ENCODE measurements at places on chromosomes 13 and 19. TPM values are rescaled to one million over a fixed set of nuclear protein-coding genes. Genes with fewer than 3 reads are reported as not detected.

HOMER3 gene
- 30.9 TPM for total RNA-seq

CGB2 gene
- not detected for total RNA-seq

POU2F2 gene
- total RNA-seq = 0.74 TPM

- DNase-seq = no peak
- no peak overlapping the region for H3K27ac ChIP-seq
- H3K27me3 ChIP-seq = no peaks in the 10 kb centered on the region
Measured at GRCh38 chr19:38952395-38953165, 21.8 kb downstream of the MRPS12 start.

GRCh38 chr13:46655377-46656180 is 102.6 kb downstream of the LRCH1 start:
- no peaks in the 10 kb centered on the region for H3K36me3 ChIP-seq
- no peak overlapping the region for H3K4me3 ChIP-seq
- no peaks in the 10 kb centered on the region for H3K27me3 ChIP-seq
- peak overlapping the region; percentile 64 for H3K27ac ChIP-seq
- DNase-seq = no peak

GRCh38 chr13:52599848-52600603 is 42.2 kb upstream of the HNRNPA1L2 start:
- H3K27ac ChIP-seq = peak overlapping the region; percentile 66
- H3K4me1 ChIP-seq = peaks cover 16% of the 10 kb centered on the region
- peak overlapping the region; percentile 91 for H3K4me3 ChIP-seq
- no peaks in the 10 kb centered on the region for H3K36me3 ChIP-seq

- H3K36me3 ChIP-seq = no peaks in the 10 kb centered on the region
- H3K27me3 ChIP-seq = no peaks in the 10 kb centered on the region
- peaks cover 59% of the 10 kb centered on the region for H3K4me1 ChIP-seq
- H3K27ac ChIP-seq = peak overlapping the region; percentile 27
- H3K4me3 ChIP-seq = no peak overlapping the region
Measured at GRCh38 chr19:2274931-2275535, 6.9 kb downstream of the PEAK3 start.

GRCh38 chr19:6064336-6065073 is 45.8 kb downstream of the RFX2 start:
- H3K27ac ChIP-seq = peak overlapping the region; percentile 8
- no peaks in the 10 kb centered on the region for H3K27me3 ChIP-seq
- no peaks in the 10 kb centered on the region for H3K36me3 ChIP-seq

GRCh38 chr13:106498158-106498557 is 37.3 kb downstream of the EFNB2 start:
- H3K27me3 ChIP-seq = no peaks in the 10 kb centered on the region
- H3K4me1 ChIP-seq = peaks cover 25% of the 10 kb centered on the region
- no peak for DNase-seq
- peaks cover 3% of the 10 kb centered on the region for H3K36me3 ChIP-seq

DNA sequence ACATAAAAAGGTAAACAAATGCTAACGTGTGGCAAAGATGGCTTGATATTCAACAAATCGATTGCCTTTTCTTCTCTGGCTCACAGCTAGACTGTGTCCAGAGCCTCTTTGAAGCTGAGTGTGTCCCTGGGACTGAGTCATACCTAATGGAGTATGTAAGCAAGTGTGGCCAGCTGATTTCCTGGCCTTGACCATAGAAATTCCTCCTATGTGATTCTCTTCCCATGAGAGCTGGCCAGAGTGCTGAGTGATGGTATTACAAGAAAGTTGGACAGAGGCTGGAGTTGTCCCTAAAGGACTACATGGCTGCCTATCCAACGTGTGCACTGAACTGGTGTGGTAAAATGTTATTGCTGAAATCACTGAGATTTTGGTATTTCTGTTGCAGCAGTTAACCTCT is 320.1 kb upstream of the SLC10A2 start:
- no peak for DNase-seq
- H3K27me3 ChIP-seq = no peaks in the 10 kb centered on the region

DNA sequence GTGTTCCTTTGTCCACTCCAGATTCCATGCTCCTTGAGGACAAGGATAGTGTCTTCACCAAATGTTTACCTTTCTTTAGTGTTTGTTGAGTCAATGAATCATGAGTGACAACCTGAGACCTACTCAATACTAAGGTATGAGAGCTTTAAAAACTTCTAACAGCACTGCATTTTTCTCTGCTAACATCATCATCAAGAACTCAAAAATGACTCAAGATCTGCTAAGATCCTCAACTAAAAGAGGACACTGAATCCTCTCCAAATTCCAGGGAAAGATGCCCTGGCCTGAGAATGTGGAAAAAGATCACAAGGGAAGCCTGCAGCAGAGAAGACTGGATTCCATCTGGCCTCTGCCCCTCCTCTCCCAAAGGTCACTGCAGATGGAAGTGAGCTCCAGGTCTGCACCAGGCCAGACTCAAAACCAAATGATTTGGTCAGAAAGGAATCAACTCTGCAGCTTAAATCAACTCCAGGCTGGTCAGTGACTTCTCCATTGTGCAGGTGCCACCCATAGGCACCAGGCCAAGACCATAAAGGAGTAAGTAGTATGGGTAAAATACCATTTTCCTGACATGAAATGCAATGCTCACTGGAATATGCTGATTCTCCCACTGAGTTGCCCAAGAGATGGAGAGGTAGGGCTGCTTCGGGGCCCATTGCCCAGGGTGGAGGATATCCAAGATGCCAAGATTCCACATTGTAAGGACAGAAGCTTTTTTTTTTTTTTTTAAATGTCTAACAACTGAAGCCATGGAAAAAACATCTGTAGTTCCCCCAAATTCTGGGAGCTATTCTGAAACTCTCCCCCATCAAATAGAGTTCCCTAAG is 89.5 kb upstream of the DOCK9 start:
- H3K4me3 ChIP-seq = no peak overlapping the region
- H3K27me3 ChIP-seq = no peaks in the 10 kb centered on the region

DNA sequence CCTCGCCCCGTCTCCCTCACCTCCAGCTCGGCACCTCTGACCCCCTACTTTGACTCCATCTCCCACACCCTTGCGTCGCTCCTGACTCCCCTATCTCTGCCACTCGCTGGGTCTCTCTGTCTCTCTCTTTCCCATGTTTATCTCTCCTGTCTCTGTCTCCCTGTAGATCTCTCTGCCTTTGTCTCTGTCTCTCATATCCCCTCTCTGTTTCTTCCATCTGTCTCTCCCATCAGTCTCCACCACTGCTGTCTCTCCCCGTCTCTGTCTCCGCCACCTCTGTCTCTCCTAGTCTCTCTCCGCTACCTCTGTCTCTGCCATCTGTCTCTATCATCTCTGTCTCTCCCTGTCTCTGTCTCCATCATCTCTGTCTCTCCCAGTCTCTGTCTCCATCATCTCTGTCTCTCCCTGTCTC is 12.4 kb upstream of the BBC3 start:
- peaks cover 52% of the 10 kb centered on the region for H3K4me1 ChIP-seq
- H3K27ac ChIP-seq = peak overlapping the region; percentile 72
- no peaks in the 10 kb centered on the region for H3K36me3 ChIP-seq
- no peak overlapping the region for H3K4me3 ChIP-seq

DNA sequence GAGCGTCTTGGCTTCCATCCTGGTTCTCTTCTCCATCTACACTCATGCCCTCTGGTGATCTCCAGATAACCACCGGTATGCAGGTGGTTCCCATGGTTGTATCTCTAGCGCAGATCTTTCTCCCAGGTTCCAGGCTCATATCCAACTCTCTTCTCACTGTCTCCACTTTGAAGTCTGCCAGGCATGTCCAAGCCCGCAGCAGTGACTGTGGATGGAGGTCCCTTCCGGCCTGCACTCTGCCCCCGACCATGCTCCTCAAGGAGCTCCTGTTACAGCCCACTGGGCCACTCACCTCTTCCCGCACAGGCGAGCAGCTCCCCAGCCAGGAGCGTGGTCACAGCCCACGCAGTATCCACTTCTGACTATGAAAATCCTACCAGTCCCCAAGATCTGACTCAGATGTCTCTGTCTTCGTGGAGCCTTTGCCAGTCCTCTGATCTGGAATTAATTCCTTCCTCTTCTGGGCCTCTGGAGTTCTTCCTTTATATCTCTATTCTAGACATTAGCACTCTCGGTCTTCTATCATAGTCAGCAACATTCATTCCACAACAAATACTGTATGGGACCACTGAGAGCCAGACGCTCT is 100.2 kb downstream of the TEX26 start:
- H3K4me3 ChIP-seq = no peak overlapping the region
- H3K27ac ChIP-seq = no peak overlapping the region
- no peaks in the 10 kb centered on the region for H3K27me3 ChIP-seq
- no peaks in the 10 kb centered on the region for H3K36me3 ChIP-seq
- H3K4me1 ChIP-seq = no peaks in the 10 kb centered on the region

DNA sequence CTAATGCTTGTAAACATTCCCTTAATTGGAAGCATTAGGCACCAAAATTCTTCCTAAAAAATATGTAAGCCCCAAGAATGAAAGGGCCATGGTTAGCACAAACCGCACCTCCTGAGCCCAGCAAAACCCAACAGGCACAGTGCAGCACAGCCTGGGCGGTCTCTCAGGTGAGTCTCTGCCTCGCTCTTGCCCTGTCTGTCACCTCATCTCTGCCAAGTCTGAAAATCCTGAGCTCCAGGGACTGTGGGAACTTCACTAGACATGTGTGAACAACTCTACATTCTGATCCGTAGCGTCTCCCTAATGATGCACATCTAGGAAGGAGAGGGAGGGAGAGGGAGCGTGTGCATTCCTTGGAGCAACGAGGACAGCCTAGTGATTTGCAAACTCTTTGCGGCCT is 88.8 kb upstream of the GJB6 start:
- no peak overlapping the region for H3K27ac ChIP-seq
- H3K36me3 ChIP-seq = no peaks in the 10 kb centered on the region
- no peak overlapping the region for H3K4me3 ChIP-seq
- no peaks in the 10 kb centered on the region for H3K4me1 ChIP-seq
- no peaks in the 10 kb centered on the region for H3K27me3 ChIP-seq

DNA sequence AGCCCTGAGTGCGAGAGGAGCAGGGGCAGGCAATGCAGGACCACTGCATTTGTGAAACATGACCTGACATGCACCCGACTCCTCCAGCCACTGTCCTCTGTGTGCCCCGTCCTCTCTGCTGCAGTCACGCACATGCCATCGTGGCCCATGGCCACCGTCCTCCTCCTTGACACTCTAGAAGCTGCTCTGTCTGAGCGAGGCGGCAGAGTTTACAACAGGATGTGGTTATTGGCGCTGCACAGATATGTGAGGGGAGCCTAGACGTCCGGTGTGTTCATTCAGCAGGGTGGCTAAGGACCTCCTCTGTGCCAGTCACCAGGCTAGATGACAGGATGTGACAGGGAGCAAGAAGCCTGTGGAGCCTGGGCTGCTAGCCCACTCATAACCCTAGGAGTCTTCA is 277.8 kb downstream of the FOXO1 start:
- no peak for DNase-seq
- no peak overlapping the region for H3K4me3 ChIP-seq
- H3K27ac ChIP-seq = no peak overlapping the region
- no peaks in the 10 kb centered on the region for H3K4me1 ChIP-seq
- H3K27me3 ChIP-seq = no peaks in the 10 kb centered on the region

DNA sequence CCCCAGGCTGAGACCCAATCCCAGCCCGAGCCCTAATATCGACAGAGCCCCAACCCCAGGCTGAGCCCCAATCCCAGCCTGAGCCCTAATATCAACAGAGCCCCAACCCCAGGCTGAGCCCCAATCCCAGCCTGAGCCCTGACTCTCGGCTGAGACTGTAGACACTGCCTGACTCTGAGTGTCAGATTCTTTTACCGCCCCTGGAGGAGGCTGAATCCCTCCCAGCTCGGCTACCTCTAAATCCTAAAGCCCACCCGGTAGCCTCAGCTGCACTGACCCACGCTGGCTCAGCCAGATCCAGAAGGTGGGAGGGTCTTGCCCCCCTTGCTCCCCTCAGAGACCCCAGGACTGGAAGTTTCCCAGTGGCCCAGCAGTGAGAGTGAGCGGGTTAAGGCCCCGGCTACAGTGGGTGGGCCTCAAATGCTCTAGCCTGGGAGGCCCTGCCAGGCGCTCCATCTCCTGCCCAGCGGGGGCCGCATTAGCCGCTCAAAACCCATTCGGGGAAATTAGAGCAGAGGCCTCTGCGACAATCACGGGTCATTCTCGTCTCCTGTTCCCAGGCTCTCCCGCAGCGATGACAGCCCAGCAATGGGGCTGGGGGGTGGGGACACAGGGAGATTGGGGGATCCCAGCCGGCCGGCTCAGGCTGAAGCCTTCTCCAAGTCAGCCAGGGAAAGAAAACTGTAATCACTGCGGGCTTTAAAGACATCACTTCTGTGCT is 43.8 kb downstream of the ZNRF4 start:
- H3K4me1 ChIP-seq = no peaks in the 10 kb centered on the region
- H3K27ac ChIP-seq = no peak overlapping the region
- H3K36me3 ChIP-seq = no peaks in the 10 kb centered on the region
- no peaks in the 10 kb centered on the region for H3K27me3 ChIP-seq
- DNase-seq = no peak

- no peaks in the 10 kb centered on the region for H3K36me3 ChIP-seq
- H3K27me3 ChIP-seq = no peaks in the 10 kb centered on the region
- DNase-seq = no peak
- H3K4me1 ChIP-seq = no peaks in the 10 kb centered on the region
- no peak overlapping the region for H3K27ac ChIP-seq
Measured at GRCh38 chr13:28031896-28032288, 43.4 kb upstream of the URAD start.

DNA sequence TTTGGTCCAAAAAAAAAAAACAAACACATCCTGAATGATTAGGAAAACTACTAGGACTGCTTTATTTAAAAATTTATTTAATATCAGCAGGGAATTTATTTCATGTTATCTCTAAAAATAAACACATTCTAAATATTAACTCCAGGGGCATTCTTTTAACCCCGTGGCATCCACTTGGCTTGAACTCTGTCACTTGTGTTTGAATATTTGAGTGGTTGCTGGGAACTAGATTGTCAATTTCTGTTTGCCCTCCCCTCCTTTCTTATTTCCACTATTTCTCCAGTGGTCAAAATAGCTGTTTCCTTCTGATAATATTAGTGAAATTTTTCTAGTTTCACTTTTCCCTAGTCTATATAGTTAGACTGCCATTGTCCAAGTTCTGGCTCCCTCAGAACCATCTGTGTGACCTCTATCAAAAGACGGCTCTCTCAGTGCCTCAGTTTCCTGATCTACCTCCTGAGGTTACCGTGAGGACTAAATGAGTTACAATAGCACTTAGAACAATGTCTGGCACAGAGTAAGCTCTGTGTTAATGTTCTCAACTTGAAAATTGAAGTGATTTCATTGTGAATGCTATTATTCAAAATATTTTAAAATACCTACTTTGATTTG is 107.3 kb downstream of the FGF14 start:
- no peaks in the 10 kb centered on the region for H3K4me1 ChIP-seq
- no peaks in the 10 kb centered on the region for H3K27me3 ChIP-seq
- H3K4me3 ChIP-seq = no peak overlapping the region
- no peak for DNase-seq

GRCh38 chr13:112481458-112481857 is 105.3 kb downstream of the SPACA7 start:
- DNase-seq = no peak
- no peaks in the 10 kb centered on the region for H3K27me3 ChIP-seq
- no peak overlapping the region for H3K27ac ChIP-seq
- peaks cover 1% of the 10 kb centered on the region for H3K36me3 ChIP-seq
